ENCODE measurements at places on chromosomes 6 and 20. TPM values are rescaled to one million over a fixed set of nuclear protein-coding genes. Genes with fewer than 3 reads are reported as not detected.
A peak's percentile ranks its signal among the peaks of the same experiment; 100 is the strongest.

The FNDC1 gene
- total RNA-seq: 2.5 TPM

The PAK5 gene
- 0.19 TPM for total RNA-seq

The CLVS2 gene
- not detected for total RNA-seq

The TXLNB gene
- 3.4 TPM for total RNA-seq

The NKAIN4 gene
- not detected for total RNA-seq

The GNMT gene
- 1.2 TPM for total RNA-seq

GRCh38 chr20:22681591-22682248, 97.3 kb upstream of the FOXA2 start:
- H3K27me3 ChIP-seq: peaks cover 3% of the 10 kb centered on the region
- no peak overlapping the region for H3K4me3 ChIP-seq
- no peak overlapping the region for H3K27ac ChIP-seq
- H3K36me3 ChIP-seq: no peaks in the 10 kb centered on the region
- no peaks in the 10 kb centered on the region for H3K4me1 ChIP-seq

- no peaks in the 10 kb centered on the region for H3K36me3 ChIP-seq
- no peak overlapping the region for H3K27ac ChIP-seq
- H3K27me3 ChIP-seq: peaks cover 2% of the 10 kb centered on the region
- H3K4me3 ChIP-seq: no peak overlapping the region
- DNase-seq: no peak
- no peaks in the 10 kb centered on the region for H3K4me1 ChIP-seq
Measured at GRCh38 chr6:52233975-52234823, 10.1 kb downstream of the IL17F start.

- no peak overlapping the region for H3K4me3 ChIP-seq
- no peaks in the 10 kb centered on the region for H3K27me3 ChIP-seq
- DNase-seq: no peak
- no peak overlapping the region for H3K27ac ChIP-seq
- H3K36me3 ChIP-seq: no peaks in the 10 kb centered on the region
Measured at GRCh38 chr6:67897998-67898607, 737.0 kb upstream of the ADGRB3 start.

- H3K4me3 ChIP-seq: no peak overlapping the region
- H3K27ac ChIP-seq: no peak overlapping the region
- peak; percentile 57 for DNase-seq
- H3K27me3 ChIP-seq: no peaks in the 10 kb centered on the region
- H3K4me1 ChIP-seq: no peaks in the 10 kb centered on the region
- no peaks in the 10 kb centered on the region for H3K36me3 ChIP-seq
Measured at GRCh38 chr6:154962753-154963152, 32.4 kb upstream of the TIAM2 start.

DNA sequence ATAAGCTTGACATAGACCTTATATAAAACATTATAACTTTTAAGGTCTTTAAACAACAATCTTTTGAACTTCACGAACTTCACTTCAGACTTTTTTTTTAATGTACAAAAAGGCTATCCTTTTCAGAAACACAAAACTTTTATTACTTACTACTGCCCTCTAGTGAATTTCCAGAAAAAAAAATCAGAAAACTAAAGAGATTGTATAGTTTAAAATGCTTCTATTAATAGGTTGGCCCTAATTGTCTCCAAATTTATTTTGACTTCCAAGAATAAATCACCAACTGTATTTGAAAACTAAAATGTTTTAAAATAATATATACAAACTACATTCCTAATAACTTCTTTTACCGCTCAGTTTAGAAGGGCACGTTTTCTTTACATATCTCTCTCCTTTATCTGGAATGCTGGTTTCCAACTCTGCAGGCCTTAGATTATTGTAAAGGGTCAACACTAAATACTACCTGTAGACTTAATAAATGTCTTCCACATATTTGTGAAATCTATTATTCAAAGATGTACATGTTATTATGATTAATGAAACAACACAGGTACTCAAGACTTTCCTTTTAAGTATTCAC, 66.8 kb downstream of the LMBRD1 start:
- no peaks in the 10 kb centered on the region for H3K36me3 ChIP-seq
- no peak overlapping the region for H3K4me3 ChIP-seq
- H3K27me3 ChIP-seq: no peaks in the 10 kb centered on the region

DNA sequence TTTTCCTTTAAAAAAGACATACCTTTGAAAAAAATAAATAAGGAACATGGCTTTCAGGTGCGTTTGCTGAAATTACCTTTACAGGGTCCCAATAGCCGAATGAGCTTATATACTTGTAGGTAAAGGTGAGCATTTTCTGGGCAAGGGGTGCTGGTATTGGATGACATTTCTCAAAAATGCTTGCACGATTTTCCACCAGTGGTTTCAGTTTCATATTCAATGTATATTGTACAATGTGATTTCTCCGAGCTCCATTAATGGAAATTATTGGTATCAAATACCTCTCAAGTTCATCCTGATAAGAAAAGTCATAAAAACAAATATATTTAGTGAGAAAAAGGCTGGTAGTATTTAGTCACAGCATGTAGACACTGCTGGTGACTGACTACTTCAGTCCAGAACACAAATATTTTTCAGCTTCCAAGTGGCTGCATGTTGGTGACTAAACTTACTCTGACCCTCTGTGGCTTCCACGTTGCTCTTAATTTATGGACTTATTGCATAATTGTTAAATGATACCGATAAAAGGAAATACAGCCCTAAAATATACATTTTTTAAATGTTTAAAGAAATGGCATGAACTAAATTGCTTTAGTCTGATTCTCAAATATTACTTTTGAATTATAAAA, 32.9 kb upstream of the ZBTB24 start:
- no peak for DNase-seq
- H3K4me1 ChIP-seq: peaks cover 2% of the 10 kb centered on the region
- H3K27me3 ChIP-seq: no peaks in the 10 kb centered on the region
- H3K27ac ChIP-seq: no peak overlapping the region
- H3K36me3 ChIP-seq: no peaks in the 10 kb centered on the region

DNA sequence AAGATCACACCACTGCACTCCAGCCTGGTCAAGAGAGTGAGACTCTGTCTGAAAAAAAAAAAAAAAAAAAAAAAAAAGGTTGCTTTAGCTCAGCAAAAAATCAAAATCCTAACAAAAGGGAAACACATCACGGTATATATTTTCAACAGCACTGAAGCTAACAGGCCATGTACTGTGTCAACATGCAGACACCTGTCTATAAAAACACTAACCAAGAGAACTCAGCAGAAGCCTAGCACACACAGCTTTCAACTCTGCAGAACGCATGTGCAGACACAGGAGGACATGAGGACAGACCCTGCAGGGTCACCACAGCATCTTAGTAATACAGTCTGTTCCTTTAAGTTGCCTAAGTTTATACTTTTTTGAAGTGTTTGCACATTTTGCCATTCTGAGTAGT, 13.5 kb downstream of the NINL start:
- H3K27me3 ChIP-seq: no peaks in the 10 kb centered on the region
- H3K36me3 ChIP-seq: no peaks in the 10 kb centered on the region
- no peak for DNase-seq
- H3K4me1 ChIP-seq: peaks cover 4% of the 10 kb centered on the region

GRCh38 chr6:30682143-30683117, 4.0 kb downstream of the PPP1R18 start:
- no peaks in the 10 kb centered on the region for H3K27me3 ChIP-seq
- H3K4me1 ChIP-seq: peaks cover 2% of the 10 kb centered on the region
- peak; percentile 92 for DNase-seq

- peaks cover 7% of the 10 kb centered on the region for H3K4me1 ChIP-seq
- no peaks in the 10 kb centered on the region for H3K27me3 ChIP-seq
- H3K27ac ChIP-seq: no peak overlapping the region
- H3K4me3 ChIP-seq: no peak overlapping the region
Measured at GRCh38 chr6:154494592-154495311, 15.7 kb downstream of the CNKSR3 start.

DNA sequence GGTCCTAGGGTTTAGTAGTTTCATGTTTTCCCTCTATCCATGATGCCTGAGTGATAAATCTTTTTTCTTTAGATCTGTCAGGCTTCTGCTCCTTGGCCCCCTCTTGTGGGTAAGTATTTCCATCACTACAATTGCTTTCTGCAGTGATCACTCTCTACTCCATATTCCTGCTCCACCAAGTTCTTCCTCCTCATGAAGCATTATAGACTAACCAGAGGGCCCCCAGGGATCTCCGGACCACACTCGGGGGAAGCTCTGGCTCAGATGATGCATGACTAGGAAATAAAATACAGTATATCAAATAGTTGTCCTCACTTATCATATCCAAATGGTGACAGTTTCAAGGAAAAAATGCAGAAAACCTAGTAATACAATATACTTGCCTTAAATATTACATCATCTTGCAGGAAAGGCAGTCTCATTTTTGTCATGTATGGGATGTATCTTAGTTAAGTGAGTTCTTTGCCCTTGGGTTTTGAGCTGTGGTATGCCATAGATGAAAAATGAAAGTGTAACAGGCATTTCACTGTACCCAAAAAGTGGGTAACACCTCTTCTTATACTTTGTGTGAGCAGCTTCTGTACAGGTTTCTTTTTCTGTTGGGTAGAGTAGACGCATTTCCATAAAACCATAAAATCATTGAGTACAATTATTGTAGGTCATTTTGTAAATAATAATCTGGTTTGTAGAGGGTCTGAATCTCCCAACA, 200.9 kb upstream of the EYA4 start:
- H3K4me3 ChIP-seq: no peak overlapping the region
- no peaks in the 10 kb centered on the region for H3K4me1 ChIP-seq
- H3K27me3 ChIP-seq: no peaks in the 10 kb centered on the region
- no peak for DNase-seq

- H3K4me1 ChIP-seq: no peaks in the 10 kb centered on the region
- no peaks in the 10 kb centered on the region for H3K36me3 ChIP-seq
- H3K4me3 ChIP-seq: no peak overlapping the region
- no peak overlapping the region for H3K27ac ChIP-seq
- H3K27me3 ChIP-seq: no peaks in the 10 kb centered on the region
Measured at GRCh38 chr6:137522831-137523230, 28.6 kb upstream of the OLIG3 start.

DNA sequence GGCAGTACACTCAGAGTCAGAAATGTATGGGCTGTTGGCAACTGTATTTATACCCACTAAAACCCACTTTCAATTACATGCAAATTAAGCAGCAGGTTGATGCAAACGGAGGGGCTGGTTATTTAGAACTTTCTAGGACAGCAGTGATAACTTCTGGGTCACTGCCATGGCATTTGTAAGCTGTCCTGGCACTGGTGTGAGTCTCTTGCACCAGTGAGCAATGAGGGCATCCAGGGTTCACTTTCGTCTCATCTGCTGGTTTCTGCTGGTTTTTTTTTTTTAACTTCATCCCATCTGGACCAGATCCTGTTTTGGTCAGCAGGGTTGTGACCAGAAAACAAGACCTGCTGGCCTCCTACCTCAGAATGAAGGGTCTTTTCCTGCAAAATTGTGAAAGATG, 49.2 kb downstream of the CDH26 start:
- no peaks in the 10 kb centered on the region for H3K4me1 ChIP-seq
- H3K27me3 ChIP-seq: no peaks in the 10 kb centered on the region
- no peak for DNase-seq
- H3K27ac ChIP-seq: no peak overlapping the region

DNA sequence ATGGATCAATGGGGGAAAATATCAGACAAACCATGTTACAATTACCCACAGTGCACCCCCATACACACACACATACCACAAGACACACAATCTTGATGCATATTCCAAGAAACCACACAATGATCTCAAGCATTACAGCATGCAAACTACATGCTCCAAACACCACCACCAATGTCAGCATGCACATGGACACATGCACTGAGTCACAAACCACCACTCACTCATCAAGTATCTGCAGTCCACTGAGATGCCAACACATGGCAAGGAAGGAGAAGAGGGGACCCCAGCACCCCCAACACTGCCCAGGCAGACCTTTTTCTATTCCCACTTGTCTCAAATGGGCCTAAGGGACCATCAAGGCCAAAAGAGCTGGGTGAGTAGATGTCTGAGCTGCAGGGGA, 91.6 kb downstream of the PREX1 start:
- no peak overlapping the region for H3K4me3 ChIP-seq
- no peaks in the 10 kb centered on the region for H3K36me3 ChIP-seq
- no peak for DNase-seq
- H3K27me3 ChIP-seq: no peaks in the 10 kb centered on the region

DNA sequence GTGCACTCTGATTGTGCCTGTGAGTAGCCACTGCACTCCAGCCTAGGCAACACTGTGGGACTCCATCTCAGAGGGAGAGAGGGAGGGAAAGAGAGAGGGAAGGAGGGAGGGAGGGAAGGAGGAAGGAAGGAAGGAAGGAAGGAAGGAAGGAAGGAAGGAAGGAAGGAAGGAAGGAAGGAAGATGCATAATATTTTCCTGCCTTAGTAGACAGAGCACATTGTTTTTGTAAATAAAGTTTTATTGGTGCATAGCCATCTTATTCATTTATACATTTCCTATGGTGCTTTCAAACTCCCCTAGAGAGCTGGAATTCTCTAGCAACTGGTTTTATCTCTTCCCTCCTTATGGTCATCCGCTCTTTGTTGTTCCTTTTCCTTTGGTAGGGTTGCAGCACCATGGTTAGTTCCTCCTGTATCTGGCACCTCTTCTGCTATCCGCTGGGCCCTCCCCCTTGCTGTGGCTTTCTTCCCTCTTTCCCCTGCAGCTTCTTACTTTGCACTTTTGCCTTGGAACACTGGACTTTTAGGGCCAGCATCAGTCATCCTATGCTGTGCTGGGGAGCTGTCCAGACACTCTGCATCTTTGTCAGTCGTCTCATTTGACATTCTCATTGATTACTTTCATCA, 20.2 kb downstream of the GPR6 start:
- no peaks in the 10 kb centered on the region for H3K36me3 ChIP-seq
- no peak overlapping the region for H3K4me3 ChIP-seq
- H3K27ac ChIP-seq: no peak overlapping the region

- DNase-seq: no peak
- H3K4me1 ChIP-seq: no peaks in the 10 kb centered on the region
- no peak overlapping the region for H3K27ac ChIP-seq
- H3K36me3 ChIP-seq: no peaks in the 10 kb centered on the region
- H3K27me3 ChIP-seq: no peaks in the 10 kb centered on the region
- no peak overlapping the region for H3K4me3 ChIP-seq
Measured at GRCh38 chr6:33105916-33106871, 30.4 kb downstream of the HLA-DPB1 start.

Data from aorta (tissue), 5 donors.